HL-60 (cell line): ENCODE measurements at places on chromosomes 13 and 19.

- DNase-seq: no peak
Measured at GRCh38 chr19:19276386-19276785, 3.3 kb upstream of the TM6SF2 start.

GRCh38 chr13:35723821-35724220, 247.3 kb upstream of the MAB21L1 start:
- no peak for DNase-seq

GRCh38 chr13:105665284-105665683, 870.2 kb downstream of the EFNB2 start:
- DNase-seq: no peak

DNA sequence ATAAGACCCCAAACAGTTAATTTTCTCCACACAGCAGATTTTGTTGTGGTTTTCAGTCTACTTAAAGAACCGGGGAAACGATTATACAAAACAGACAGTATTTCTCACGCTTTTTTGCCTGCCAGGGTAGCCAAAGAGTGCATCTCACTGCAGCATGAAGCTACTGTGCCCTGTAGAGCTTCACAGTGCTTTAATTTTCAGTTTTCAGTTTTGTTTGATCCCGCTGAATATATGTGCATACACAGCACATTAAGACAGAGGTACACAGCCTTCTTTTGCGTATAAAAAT, 215.0 kb downstream of the TEX29 start:
- DNase-seq: no peak

GRCh38 chr13:20407759-20408158, 117.9 kb downstream of the CRYL1 start:
- no peak for DNase-seq

GRCh38 chr19:45187421-45188100, 9.0 kb downstream of the BLOC1S3 start:
- peak; percentile 32 for DNase-seq

DNA sequence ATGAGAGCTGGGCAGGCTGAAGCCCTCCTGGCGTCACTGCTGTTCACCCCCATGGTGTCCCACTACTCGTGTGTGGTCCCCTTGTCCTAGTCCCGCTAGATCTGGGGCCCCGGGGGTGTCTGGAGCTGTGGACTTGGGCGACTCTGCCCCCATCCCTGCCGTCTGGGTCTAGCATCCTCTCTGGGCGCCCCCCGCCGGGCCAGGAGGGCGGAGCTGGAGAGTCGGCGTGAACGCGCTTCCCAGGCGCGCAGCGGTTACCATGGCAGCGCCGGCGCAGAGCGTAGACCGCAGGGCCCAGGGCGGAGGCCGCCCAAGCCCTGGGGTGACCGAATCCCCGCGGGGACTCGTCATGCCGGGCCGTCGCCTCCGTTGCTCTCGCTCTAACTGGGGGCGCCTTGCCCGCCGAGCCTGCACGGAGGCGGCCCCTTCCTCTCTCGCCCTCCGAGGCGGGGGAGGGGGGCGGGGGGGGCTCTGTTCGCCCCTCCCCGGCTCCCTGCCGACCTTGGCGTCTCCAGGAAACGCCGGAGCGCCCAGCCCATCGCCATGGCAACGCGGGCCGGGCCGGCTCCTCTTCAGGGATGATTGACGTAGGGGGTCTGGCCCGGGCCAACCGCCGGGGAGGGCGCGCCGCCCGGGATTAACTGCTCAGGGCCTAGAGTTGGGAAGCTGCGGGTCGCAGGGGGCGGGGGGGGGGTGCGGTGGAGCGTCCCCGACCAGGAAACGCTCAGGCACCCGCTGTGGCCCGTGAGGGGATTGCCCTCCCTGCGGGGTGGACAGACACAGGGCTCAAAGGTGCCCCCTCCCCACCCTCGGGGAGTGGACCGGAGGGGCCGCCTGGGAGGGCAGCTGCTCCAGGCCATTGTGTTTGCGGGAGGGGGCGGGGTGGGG, 8.9 kb downstream of the ISYNA1 start:
- DNase-seq: no peak

- DNase-seq: peak; percentile 58
Measured at GRCh38 chr19:18122860-18123795, 25.6 kb downstream of the MAST3 start.

GRCh38 chr19:55377356-55378131, 918 bp downstream of the TMEM190 start:
- DNase-seq: no peak

DNA sequence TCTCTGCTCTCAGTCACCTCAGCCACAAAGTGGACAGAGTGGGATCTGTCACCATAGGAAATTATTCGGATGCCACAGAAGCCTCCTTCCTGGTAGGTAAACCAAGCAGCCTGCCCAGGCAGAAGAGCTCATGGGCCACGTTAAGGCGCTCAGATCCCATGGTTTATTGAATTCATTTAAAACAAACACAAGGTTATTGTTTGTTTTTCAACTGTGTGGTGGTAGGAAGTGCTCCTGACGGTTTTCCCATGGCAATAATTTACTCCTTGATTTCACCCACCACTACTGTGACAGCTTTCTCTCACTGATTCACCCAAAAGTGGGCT, 14.4 kb downstream of the BCAM start:
- no peak for DNase-seq

DNA sequence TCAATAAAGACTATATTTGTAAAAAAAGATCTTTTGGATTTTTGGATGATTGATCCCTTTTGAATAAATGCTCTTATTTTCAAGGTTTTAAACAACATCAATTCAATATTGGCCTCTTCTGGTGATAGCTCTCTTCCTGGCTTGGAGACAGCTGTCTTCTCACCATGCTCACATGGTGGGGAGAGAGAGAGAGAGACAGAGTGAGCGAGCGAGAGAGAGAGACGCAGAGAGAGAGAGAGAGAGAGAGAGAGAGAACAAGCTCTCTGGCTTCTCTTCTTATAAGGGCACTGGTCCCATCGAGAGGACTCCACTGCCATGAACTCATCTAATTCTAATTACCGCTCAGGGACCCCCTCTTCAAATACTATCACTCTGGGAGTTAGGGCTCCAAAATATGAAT, 32.1 kb upstream of the FARP1 start:
- no peak for DNase-seq

GRCh38 chr13:99395436-99395835, 88.2 kb upstream of the GPR183 start:
- no peak for DNase-seq

DNA sequence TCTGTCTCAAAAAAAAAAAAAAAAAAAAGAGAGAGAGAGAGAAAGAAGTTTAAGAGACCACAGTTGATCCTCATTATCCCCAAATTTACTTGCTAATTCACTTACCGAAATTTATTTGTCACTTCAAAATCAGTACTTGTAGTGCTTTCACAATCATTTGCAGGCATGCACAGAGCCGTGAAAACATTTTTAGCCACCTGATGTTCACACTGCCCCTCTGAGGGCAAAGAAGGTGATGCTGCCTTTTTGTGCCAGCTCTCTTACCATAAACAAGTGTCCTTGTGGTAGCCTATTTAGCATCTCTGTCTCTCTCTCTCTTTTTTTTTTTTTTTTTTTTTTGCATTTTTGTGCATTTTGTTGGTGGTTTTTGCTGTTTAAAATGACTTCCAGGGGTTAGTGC, 24.1 kb upstream of the CASP14 start:
- DNase-seq: peak; percentile 14

DNA sequence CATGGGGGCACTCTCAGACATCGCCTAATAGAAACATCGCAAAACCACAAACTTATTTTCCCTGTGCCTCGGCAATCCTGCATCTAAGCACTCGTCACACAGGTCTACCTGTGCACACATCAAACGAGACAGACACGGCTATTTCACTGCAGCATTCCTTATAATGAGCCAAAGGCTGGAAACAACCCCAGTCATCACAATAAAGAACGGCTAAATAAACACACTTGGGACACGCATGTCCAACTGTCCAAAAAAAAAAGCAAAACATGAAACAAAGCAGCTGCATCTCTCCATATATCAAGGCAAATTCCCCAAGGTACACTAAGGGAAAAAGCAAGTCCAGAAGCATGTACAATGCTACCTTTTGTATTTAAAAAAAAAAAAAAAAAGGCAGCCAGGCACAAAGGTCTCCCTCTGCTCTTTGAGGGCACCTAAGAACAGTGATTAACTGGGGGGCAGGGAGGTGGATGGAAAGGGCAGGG, 27.2 kb upstream of the CCNP start:
- no peak for DNase-seq

DNA sequence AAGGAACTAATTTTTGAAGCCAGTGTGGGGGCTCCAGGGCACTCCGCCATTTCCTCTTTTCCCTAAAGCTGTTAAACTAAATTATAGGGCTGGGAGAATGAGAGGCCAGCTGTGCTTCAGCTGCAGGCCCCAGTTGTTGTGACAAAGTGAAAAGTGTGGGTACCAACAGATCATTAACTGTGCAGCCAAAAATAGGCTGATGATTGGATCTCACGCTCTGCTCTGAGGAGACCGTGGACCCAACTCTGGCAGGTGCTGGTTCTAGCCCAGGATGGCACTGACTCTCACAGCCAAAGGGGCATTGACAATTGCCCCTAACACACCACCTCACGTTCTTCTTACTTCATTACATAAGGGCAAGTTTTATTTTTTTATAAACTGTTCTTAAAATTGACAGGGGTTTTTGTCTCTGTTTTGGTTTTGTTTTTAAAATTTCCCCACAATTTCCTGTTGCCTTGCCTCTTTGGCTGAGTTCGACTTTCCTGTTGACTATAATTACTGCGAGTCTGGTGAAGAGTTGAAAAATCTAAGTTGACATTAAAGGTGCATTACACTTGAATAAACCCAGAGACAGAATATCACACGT, 391.0 kb downstream of the FGF9 start:
- no peak for DNase-seq

DNA sequence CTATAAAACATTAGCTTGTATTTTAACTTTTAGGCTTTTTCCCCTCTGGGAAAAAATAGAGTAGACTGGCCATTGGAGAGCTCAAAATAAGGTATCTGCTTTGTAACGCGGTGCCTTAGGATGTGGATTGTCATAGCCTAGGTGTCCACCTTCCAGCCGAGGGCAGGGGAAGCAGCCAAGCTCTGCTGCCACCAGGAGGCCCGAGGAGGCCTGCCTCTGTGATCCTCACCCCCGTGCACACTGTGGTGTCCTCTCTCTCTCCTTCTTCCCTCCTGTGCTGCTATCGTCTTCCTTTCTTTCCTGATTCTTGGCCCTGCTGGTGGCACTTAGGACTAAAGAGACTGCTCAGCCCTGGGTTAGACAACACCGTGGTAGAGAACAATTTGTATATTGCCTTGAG, 11.3 kb downstream of the HNRNPM start:
- no peak for DNase-seq

GRCh38 chr19:45711851-45712698, 18.6 kb downstream of the FBXO46 start:
- DNase-seq: no peak

- no peak for DNase-seq
Measured at GRCh38 chr13:66914155-66914554, 316.0 kb downstream of the PCDH9 start.

GRCh38 chr13:76038920-76039716, 403.0 kb downstream of the LMO7 start:
- no peak for DNase-seq

GRCh38 chr13:29844441-29844840, 6.0 kb downstream of the UBL3 start:
- DNase-seq: no peak

GRCh38 chr13:34862311-34862710, 79.8 kb upstream of the NBEA start:
- no peak for DNase-seq

GRCh38 chr13:30120133-30120822, 187.1 kb downstream of the KATNAL1 start:
- no peak for DNase-seq

- DNase-seq: no peak
Measured at GRCh38 chr13:98451676-98452470, 125.0 kb downstream of the STK24 start.

DNA sequence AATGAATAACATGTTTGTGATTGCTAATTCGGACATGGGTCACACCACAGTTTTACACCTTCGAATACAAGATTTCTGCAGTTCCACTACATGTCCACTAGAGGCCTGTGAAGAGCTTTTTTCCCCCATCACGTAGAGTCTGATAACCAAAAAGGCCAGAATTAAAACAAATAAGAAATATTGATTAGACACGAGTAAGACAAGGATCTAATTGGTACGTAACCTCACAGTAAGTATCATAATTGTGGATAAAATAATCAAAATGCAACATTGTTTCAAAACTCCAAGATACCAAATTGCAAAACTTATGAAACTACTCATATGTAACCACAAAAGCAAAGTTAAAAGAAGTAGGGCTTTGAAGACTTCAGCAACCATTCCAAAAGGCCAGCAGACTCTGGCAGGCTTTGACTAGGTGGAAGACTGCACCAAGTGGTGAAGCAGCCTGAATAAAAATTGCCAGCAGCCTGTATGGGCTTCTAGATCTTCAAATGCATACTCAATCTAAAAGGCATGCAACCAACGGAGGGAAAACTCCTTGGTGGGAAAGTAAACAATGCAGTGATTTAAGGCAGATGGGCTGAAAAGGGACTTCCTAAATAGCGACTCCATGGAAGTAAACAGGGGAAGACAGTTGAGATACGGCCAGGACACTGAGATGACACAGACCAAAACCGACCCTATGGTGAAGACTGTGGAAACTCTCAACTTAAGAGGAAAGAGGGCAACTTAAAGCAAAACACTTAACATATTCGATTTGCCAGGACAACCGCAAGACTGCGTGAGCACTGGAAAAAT, 56.7 kb downstream of the STARD13 start:
- peak; percentile 24 for DNase-seq

DNA sequence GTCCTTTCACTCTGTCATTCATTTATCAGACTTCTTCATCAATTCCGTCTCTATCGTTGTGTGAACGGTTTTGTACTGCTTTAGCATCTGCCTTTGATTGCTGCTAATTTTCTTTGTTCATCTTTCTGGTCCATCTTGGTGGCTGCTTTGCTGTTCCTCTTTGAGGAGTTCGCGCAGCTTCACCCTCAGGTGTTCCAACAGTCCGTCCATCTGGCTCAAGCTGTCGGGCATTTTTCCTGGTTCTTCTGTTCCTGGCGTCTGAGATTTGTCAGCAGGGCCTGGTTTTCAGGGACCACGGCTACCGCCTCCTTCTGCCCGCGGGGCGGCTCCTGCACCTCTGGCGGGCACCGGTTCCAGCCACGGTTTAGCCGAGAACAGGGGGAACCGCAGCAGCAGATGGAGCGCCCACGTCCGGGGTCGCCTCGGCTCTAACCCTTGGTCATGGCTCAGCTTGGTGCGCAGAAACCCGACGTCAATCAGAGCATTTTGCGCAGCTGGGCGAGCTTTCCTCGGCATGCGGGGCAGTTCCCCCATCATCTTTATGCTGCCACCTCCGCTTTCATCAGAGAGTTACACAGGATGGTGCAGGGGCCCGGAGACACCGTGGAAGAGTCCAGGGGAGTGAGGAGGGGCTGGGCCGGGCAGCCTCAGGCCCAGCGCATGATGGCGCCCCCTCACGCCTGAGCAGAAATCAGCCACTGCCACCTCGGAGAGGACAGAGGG, 89.5 kb downstream of the ZNF100 start:
- no peak for DNase-seq
